ENCODE measurements at places on chromosomes 5 and 9. TPM values are rescaled to one million over a fixed set of nuclear protein-coding genes. Genes with fewer than 3 reads are reported as not detected.

- DNase-seq = no peak
- H3K27ac ChIP-seq = no peak overlapping the region
- peaks cover 16% of the 10 kb centered on the region for H3K27me3 ChIP-seq
- no peaks in the 10 kb centered on the region for H3K4me1 ChIP-seq
Observed at GRCh38 chr9:111615928-111616327, 15.2 kb upstream of the DNAJC25 start.

GRCh38 chr5:153537207-153537606 is 46.7 kb downstream of the GRIA1 start:
- H3K4me3 ChIP-seq = no peak overlapping the region
- H3K36me3 ChIP-seq = no peaks in the 10 kb centered on the region
- no peaks in the 10 kb centered on the region for H3K27me3 ChIP-seq

DNA sequence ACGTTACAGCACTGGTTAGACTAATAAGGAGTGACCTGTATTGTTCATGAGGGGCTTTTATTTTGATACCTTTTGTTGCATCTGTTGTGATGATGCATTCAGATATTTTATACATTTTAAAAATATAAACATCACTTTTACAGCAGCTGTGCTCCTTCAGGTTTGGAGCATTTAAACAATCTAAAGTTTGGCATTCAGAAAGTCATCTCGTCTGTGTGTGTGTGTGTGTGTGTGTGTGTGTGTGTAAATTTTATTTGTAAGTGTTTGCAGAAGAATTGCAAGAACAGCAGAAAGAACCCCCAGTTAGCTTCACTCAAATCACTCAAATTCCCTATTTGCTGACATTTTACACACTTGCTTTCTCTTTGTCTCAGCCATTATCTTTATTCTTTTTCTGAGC is 87.4 kb downstream of the ERCC6L2 start:
- H3K36me3 ChIP-seq = peaks cover 29% of the 10 kb centered on the region
- H3K4me3 ChIP-seq = no peak overlapping the region
- no peaks in the 10 kb centered on the region for H3K4me1 ChIP-seq
- no peaks in the 10 kb centered on the region for H3K27me3 ChIP-seq
- no peak for DNase-seq
- H3K27ac ChIP-seq = no peak overlapping the region

- no peak for DNase-seq
- H3K27ac ChIP-seq = no peak overlapping the region
- H3K4me3 ChIP-seq = no peak overlapping the region
- H3K36me3 ChIP-seq = peaks cover 39% of the 10 kb centered on the region
- H3K27me3 ChIP-seq = no peaks in the 10 kb centered on the region
Observed at GRCh38 chr9:2060424-2060823, 45.3 kb downstream of the SMARCA2 start.

- no peaks in the 10 kb centered on the region for H3K36me3 ChIP-seq
- H3K27me3 ChIP-seq = peaks cover 13% of the 10 kb centered on the region
- no peak overlapping the region for H3K4me3 ChIP-seq
- DNase-seq = no peak
Observed at GRCh38 chr5:10825897-10826644, 65.0 kb upstream of the DAP start.

DNA sequence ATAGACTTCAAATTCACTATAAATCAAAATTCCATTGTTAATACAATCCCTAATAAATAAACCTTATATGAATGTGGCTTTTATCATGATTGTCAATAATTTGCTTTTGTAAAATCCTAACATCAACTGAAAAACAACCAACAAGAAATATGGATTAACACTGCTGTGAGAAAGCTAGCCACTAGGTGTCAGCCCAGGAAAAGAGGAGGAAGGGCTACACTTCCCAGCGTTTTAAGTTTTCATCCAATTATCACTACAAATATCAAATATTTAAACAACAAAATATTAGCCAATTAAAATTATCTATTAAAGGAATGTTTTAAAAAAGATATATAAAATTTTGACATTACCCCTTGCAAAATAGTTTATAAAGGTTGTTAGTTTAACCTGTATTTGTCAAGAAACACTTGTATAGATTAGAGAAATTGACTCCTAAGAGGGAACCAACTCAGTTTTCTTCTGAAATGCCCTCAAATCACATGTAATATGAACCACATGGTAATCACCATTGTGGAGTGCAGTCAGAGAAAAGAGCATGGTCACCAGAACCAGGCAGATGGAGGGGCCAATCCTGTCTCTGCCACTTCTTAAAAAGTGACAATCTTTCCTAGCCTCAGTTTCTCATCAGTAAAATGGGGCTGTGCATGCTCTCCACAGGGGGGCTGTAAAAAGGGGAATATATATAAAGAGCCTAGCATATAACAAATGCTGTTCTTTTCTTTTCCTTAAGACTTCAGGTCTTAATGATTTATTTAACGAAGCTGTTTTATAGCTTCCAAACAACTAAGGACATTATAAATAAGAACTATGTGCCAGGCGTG is 188.2 kb downstream of the CRB2 start:
- H3K4me1 ChIP-seq = peaks cover 2% of the 10 kb centered on the region
- no peak overlapping the region for H3K27ac ChIP-seq
- H3K36me3 ChIP-seq = no peaks in the 10 kb centered on the region
- no peak for DNase-seq

DNA sequence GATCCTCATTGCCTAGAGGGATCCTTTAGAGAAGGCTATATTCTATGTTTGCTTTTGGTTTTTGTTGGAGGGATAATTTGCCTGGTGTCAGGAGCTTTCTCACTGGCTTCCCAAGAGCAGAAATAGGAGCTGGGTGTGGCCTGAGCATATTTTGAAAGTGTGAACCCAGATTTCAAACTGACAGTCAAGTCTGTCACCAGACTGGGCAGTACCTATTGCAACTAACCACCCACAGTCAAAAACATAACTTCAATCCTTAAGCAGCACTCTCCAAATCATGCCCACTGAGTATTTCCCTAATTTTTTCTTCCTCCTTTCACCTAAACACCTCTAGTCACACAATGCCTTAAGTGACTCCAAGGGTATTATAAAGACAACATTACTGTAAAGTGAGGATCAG is 278.4 kb downstream of the EBF1 start:
- peaks cover 19% of the 10 kb centered on the region for H3K4me1 ChIP-seq
- peaks cover 8% of the 10 kb centered on the region for H3K36me3 ChIP-seq
- no peak for DNase-seq
- H3K4me3 ChIP-seq = no peak overlapping the region
- H3K27ac ChIP-seq = no peak overlapping the region
- no peaks in the 10 kb centered on the region for H3K27me3 ChIP-seq

Gene SPINK6
- total RNA-seq = not detected

Gene PNPLA7
- 7.0 TPM for total RNA-seq

Gene DAB2
- total RNA-seq = 2.3 TPM

Gene PRSS3
- total RNA-seq = not detected

Gene CDH9
- not detected for total RNA-seq

Gene ADAMTS16
- total RNA-seq = not detected

Gene MCC
- total RNA-seq = 3.8 TPM

Gene ADAMTS19
- total RNA-seq = not detected

Gene HEMGN
- total RNA-seq = 0.47 TPM

Gene C5
- total RNA-seq = 2.8 TPM

Gene ZBED3
- total RNA-seq = 3.8 TPM

Measured in activated naive CD8-positive, alpha-beta T cell treated with anti-CD3 and anti-CD28 coated beads, Interleukin-2, amount 10 ng/mL, durations not matched to agents 7 days and 5 days (primary cell).